ENCODE measurements at places on chromosomes 7 and 10.

DNA sequence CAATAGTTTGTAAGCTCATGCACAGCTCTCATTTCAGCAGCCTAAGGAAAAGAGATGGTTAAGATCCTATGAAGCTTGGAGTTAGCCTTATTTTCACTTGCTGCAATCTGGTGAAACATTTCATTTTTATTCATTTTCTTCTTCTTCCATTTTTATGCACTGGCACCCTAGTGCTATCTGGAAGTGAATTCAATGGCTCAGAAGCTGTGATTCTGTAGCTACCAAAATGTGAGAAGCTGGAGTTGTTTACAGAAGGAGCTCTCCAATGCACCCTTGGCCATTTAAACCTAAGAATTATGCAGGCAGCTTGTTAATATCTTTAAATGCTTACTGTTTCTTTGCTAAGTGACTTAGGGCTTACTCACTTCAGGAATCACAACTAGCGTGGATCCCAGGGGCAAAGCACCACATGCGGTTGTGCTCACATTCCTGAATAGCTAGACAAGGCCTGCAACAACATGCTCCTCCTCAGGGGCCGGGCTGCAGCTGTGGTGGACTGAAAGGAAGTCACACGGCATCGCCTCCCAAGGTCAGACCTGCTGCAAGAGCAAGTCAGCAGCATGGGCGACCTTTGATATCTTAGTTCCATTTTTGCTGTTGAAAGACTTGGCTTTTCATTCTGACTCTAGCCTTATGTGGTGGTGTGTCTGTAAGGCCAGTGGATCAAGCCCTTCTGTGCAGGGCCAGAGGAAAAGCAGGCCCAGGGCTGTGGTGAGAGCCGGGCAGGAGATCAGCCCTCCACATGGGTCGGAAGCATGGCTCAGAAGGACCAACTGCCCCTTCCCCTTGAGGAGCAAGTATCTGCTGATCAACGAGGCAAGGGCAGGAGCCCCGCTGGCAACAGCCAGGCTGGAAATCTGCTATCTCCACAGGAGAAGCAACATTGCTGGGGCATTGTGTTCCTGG lies 91.9 kb upstream of the MBL2 start:
- DNase-seq: no peak

- DNase-seq: no peak
Observed at GRCh38 chr7:6284055-6284400, 11.6 kb upstream of the CYTH3 start.

DNA sequence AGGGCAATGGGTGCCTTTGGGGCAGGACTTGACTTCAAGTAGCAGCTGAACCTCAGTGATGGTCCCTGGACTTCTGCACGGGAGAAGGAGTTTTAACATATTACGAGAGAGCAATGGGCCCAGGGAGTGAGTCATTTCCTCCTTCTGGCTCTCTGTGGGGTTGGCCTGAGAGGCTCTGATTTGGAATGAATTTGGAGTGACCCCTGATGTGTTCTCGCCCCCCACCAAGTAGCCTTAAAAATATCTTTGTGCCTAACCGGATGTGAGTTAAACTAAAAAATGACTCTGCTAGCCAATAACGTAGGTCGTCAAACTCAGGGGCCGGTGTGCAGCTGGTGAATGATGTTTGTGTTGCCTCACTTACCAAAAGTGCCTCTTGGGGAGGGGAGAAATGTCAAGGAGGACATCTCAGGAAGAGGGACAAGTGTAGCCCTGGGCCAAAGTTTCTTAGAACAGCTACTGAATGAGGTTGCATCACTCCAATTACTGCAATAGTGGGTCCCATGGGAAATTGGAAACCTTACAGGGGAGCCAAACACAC lies 656.6 kb downstream of the INHBA start:
- no peak for DNase-seq

DNA sequence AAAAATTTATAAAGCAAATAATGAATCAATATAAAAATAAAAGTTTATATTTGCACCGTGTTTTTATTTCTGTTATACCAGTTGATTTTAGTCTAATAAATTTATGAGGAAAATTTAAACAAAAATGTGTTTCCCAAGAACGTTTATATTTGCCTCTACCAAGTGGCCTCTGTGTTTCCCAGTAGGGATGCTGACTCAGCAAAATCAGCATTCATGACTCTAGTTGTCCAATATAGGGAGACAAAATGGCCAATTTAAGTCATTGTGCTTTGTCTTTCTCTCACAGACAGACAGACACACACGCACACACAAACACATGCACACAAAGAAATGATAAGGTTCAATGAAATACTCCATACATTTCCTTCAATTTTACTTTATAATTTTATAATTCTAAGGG lies 942.5 kb upstream of the ZWINT start:
- no peak for DNase-seq

- no peak for DNase-seq
Observed at GRCh38 chr7:159201722-159202330, 57.2 kb upstream of the VIPR2 start.

DNA sequence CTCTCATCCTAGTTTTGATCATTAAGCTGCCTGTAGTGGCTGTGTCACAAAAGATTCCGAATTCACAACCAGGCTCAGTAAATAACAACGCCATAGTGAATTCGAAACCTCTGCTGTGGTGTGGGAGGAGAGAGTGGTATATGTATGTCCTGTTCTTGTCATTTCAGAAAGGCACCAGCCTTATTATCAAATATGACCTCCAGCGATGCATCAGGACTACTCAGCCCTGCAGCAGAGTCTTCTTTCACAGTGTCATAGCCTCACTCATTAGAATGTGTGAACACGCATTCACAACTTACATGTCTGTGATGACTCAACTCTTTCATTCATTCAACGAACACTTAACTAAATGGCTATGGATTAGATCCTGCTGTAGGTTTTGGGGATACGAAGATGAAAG lies 15.3 kb downstream of the AOC1 start:
- DNase-seq: no peak

DNA sequence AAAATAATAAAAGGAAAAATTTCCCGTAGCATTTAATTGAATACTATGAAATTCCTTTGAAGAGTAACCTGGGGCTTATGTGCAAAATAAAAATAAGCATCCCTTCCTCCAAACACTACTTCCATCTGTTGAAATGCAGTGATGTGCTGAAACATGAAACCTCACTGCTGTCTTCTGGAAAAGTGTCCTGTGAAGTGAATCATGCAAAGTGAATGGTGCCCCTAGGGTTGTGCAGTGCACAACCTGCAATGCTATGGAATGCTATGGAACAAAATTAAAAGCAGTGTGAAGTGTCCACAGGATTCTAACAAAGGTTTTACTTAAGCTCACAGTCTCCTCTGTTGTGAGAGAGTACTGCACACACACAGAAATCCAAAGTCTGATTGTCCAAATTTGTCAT lies 480.9 kb downstream of the ETV1 start:
- DNase-seq: no peak

GRCh38 chr7:191981-192649 lies at the start of gene FAM20C:
FAM20C (plus strand) TSS chr7:192571; CDS start chr7:193200, 629 bp downstream.
- peak; percentile 92 for DNase-seq

GRCh38 chr10:71685554-71686232 lies 33.9 kb downstream of the C10orf105 start:
- no peak for DNase-seq

GRCh38 chr7:47587976-47588375 lies 6.1 kb upstream of the TNS3 start:
- DNase-seq: no peak

DNA sequence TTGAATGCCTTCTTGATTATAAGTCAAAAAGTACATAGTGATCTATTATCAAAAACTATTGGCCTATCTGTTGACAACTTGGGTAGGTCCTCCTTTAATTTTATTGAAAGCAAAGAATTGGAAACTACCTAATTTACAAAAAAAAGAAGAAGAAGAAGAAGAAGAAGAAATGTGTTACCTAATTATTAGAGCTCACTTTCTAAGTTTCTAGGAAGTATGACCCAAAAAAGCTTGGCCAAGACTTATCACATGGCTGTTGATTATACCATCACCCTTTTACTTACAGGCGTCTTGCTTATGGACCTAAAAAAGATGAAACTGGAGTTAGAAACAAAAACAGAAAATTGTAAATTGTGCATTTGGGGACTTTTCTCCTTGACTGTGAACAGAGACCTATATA lies 81.8 kb upstream of the PIK3CG start:
- no peak for DNase-seq

- no peak for DNase-seq
Observed at GRCh38 chr10:60396766-60397165, 7.1 kb upstream of the ANK3 start.

- no peak for DNase-seq
Observed at GRCh38 chr7:12092499-12093130, 118.5 kb upstream of the TMEM106B start.

DNA sequence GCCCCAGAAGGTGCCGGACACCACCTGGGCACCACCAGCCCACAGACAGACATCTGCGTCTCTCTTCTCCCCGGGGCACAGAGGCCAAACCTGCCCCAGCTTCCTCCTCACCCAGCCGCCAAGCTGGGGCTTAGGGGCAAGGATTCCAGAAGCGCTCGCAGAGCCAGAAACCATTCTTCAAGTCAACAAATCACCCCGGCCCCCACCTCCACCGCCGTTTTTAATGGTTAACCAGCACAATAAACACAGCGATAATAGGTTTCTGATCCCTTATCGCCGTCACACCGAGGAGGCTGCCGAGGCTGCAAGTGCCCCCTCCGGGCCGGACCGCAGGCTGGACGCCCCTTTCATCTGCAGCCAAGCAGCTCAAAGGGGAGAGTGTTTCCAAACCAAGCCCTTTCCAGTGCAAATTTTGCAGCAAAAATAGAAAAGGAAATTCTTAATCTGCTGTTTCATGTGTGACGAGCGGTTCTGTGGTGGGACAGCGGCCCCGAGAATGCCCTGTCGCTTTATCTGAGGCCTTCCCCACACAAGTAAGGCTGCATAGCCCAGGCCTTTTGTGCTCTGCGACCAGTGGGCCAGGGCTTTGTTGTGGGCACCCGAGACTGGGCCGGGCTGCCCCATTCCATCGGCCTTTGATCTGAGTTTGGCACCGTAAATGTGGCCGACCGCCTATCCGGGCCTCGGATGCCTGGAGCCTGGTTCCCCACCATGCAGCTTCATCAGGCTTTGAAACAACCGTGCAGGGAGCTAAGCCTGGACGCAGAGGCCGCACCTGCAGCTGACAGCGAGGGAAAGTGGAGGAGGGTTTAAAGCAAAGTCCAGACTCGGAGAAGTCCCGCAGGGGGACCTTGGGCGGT lies 83.2 kb downstream of the FOXL3 start:
- DNase-seq: no peak

- peak; percentile 53 for DNase-seq
Observed at GRCh38 chr10:104318810-104319741, 19.2 kb downstream of the ITPRIP start.

- DNase-seq: no peak
Observed at GRCh38 chr7:112021379-112022044, 184.7 kb downstream of the DOCK4 start.

GRCh38 chr10:97718659-97719142 lies 5.2 kb downstream of the MARVELD1 start:
- peak; percentile 65 for DNase-seq

DNA sequence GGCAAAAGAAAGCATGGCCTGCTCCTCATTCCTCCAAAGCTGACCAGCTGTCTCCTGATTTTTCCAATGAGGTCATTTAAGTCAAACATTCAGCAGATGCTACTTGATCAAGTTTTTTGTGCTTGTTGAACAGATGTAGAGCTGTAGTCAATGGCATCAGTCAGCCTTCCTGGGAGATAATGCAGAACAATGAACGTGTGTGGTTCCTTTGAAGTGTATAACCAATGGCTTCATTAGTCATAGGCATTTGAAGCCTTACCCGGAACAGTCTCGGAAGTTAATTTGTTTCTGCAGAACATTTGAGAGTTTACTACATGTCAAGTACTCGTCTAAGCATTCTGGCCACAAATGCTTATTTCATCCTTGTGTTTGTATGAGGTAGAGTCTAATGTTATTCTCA lies 227.1 kb downstream of the ADRA2A start:
- no peak for DNase-seq

DNA sequence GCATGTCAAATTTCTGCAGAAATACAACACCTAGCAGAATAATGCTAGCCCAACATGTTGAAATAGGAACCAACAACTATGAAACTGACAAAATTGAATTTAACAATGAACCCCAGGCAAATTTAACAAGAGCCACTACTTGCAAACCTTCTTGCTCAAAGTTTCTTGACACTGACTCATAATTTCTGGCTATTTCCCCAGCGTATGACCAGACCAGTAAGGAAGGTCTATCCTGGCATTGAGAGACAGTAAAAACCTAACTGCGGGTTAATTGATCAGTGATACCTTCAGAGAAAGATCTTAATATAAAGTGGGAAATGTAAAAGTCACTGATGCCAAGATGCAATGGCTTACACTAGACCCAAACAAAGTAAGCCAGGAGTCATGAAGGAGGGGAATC lies 510.1 kb downstream of the ARL4A start:
- no peak for DNase-seq

GRCh38 chr7:91717681-91718470 lies 162.6 kb downstream of the MTERF1 start:
- no peak for DNase-seq

DNA sequence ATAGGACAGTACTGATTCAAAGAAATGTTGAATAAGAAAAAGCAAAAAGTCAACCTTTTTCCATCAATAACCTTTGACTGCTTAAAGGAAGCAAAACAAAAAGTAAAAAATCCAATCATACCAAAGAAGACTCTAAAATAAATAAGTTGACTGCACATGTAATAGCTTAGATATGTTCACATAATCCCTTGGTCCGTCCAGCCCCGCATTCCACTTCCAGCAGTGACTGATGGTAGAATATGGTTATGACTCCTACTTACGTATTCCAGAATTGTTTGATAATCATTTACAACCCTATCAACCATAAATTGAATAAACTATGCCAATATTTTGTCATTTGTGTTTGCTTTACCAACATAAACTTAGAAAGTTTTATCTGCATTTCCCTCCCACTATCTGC lies 77.9 kb downstream of the CTNNA3 start:
- DNase-seq: no peak

DNA sequence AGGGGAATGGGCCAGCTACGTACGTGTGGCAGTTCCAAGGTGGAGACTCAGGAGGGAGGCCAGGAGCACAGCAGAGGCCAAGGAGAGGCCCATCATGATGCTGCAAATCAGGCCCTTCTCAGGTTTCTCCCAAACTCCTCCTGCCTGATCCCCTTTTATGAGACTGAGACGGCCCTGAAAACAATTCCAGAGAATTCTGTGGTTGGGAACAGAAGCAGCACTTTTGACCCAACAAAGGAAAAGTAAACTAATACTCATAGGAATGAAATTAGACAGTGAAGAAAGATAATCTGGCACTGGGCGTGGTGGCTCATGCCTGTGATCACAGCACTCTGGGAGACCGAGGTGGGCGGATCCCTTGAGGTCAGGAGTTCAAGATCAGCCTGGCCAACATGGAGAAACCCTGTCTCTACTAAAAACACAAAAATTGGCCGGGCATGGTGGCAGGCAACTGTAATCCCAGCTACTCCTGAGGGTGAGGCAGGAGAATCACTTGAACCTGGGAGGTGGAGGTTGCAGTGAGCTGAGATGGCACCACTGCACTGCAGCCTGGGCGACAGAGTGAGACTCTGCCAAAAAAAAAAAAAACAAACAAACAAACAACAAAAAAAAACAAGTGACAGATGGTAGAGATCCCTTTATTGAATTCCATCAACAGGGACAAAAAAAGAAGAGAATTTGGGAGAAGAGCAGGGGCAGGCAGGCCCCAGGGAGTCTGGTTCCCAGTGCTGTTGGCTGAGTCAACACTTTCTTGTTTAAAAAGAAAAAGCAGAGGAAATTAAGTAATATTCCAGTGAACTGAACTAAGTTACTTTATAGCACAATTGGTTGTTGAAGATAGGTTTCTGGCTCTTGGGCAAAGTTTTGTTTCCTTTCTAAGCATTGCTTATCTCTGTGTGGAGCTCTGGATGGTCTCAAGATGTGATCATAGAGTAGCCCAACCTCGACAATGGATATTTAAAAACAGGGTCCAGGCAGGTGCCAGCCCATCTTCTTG lies at the start of gene CCL26:
TSS of gene CCL26 (minus strand) at position 131 of the 997 bp plus-strand sequence. CDS start at position 96, 35 bp downstream.
- no peak for DNase-seq

Measured in head of caudate nucleus (tissue), 42 donors.